ENCODE measurements at places on chromosomes 12 and 14.

- no peak for DNase-seq
These were observed 136.5 kb upstream of the CPSF6 start for GRCh38 chr12:69102856-69103255.

DNA sequence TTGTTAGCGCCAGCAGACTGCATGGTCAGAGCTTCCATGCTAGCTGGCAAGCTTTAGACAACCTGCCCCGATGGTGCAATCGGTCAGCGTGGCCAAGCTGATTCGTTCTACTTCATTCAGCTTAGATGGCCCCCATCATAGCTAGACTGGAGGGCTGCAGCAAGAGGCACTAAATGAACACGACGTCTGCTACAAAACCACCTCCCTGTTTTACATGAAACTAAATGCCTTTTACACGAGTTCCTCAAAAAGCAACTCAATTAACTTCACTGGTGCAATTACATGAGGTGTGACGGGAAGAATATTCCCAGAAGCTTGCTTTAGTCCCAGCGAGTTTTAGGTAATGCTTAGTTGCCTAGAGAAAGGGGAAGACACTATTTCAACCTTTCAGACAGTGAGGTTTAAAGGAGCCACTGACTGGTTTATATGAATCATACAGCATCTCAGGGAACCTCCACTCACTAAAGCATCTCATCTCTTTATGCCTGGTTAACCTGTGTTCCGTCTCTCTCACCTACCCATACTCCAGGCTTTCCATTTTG is 8.4 kb downstream of the NIN start:
- no peak for DNase-seq

DNA sequence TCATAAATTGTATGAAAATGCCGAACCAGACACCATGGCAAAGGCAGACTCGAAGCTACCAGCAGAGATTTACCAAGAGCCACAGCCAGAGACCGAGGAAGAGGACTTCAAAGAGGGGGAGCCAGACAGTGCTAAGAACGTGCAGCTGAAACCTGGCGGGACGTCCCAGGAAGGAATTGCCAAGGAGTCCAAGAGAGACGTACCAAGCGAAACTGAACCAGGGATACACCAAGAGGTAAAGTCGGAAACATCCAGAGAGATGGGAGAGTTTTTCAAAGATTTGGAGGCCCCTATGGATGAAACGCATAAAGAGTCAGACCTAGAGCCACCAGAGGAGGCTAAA is 294 bp downstream of the SAMD15 start:
- DNase-seq, result no peak

- DNase-seq, result no peak
These were observed 9.5 kb downstream of the FANCM start for GRCh38 chr14:45145214-45145613.

DNA sequence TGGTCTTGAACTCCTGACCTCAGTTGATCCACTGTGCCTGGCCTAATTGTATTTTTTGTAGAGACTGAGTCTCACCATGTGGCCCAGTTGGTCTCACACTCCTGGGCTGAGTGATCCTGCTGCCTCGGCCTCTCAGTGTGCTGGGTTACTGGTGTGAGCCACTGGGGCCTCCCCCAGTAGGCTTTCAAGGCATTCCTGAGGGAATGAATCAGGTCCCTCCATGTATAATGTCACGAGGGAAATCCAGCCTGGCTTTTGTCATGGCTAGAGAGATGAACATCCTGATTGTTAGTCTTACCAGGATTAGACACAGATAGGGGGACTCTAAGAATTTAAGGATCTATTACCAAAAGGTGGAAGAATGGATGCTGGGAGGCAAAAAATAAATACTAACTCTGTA is 51.9 kb downstream of the CPSF2 start:
- no peak for DNase-seq

All from neuronal stem cell (in vitro differentiated cells).